Activated CD8-positive, alpha-beta memory T cell treated with anti-CD3 and anti-CD28 coated beads for 4 hours (primary cell): ENCODE measurements at places on chromosomes 7 and 10.

- no peak for DNase-seq
Observed at GRCh38 chr7:1368682-1369571, 90.3 kb downstream of the MICALL2 start.

DNA sequence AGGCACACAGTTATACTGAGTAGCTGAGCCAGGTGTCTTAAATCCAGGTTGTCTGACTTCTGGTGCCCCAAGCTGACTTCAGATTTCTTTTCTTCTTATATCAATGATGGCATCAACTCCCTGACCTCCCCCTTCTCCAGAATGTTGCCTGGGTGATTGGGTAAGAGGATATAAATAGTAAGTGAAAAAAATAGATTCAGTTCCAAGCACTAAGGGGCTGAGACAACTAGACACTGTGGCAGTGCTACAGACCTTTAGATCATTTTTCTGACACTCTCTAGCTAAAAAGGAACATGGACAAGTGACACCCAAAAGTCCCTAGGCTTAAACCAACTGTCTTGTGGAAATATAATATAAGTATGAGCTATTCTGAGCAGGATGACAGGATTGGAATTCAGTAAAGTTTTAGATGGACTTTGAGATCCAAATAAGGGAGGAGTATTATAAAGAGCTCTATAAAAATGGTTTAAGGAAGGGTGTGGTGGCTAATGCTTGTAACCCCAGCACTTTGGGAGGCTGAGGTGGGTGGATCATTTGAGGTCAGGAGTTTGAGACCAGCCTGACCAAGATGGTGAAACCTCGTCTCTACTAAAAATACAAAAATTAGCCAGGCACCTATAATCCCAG is 589.1 kb upstream of the GALNT17 start:
- DNase-seq, result no peak

DNA sequence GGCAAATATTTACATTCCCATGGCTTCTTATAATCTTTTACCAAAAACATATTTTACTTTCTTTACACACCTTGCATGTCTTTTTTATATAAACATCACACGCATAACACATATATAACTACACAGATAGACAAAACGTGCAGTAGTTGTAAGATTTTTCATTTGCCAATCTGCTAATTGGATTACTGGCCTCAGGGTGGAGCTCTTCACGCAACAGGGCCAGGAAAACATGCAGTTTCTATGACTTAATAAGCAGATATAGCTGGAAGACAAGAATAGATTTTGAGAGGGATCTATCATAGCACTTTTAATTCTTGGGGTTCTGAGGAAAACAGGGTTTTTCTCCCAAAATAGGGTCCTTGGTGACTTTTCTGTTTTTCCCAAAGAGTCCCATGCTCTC is 12.7 kb downstream of the ACADSB start:
- DNase-seq, result no peak

DNA sequence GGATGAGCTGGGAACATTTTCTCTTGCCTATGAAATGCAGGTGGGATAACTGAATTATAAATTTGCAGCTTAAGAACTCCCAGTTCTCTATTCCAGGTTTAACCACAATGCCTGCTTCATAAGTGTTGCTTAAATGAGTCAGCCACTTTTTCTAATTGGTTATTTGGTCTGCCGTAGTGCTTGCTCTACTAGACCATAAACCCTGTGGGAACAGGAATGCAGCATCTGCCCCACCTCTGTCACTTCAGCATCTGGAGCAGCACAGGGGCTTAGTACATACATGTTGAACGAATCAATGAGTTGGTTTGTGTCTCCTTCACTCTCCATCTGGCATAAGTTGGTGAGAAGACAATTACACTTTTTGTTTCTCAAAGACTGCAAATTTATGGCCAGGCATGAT is 95.2 kb upstream of the PTER start:
- no peak for DNase-seq

DNA sequence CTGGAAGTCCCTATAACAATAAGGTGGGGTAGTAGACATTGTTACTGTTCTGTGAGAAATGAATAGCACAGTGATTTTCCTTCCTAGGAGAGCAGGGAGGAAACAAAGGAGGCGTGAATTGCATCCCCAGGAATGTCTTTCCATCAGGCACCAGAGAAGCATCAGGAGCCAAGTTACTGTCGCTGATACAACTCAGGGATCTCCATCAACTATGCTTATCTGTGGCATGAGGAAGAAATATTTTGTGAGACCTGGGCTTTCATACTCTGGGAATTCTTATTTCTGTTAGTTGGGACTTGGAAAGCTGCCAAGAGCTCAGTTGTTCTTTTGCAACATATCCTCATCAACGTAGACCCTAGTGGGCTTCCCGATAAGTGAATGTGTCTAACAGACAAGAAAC is 622.3 kb downstream of the SUGCT start:
- DNase-seq, result no peak

DNA sequence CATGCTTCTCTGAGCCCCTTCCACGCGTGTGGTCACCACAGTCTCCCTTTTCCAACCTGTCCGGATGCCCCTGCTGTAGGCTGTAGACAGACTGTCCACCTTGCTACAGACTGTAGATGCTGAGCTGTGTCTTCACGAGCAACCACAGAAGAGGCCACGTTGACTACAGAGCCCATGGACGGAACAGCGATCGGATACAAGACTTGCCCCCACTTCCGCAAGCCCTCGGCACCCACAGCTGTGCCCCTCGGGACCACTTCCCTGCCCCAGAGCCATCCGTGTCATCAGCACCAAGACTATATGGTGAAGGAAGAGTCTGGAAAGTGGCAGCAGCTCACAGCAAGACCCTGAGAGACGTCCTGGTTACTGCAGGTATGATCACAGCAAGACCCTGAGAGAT is 491.4 kb downstream of the DNAJB6 start:
- DNase-seq, result no peak
